ENCODE measurements at places on chromosomes 5 and 9.

DNA sequence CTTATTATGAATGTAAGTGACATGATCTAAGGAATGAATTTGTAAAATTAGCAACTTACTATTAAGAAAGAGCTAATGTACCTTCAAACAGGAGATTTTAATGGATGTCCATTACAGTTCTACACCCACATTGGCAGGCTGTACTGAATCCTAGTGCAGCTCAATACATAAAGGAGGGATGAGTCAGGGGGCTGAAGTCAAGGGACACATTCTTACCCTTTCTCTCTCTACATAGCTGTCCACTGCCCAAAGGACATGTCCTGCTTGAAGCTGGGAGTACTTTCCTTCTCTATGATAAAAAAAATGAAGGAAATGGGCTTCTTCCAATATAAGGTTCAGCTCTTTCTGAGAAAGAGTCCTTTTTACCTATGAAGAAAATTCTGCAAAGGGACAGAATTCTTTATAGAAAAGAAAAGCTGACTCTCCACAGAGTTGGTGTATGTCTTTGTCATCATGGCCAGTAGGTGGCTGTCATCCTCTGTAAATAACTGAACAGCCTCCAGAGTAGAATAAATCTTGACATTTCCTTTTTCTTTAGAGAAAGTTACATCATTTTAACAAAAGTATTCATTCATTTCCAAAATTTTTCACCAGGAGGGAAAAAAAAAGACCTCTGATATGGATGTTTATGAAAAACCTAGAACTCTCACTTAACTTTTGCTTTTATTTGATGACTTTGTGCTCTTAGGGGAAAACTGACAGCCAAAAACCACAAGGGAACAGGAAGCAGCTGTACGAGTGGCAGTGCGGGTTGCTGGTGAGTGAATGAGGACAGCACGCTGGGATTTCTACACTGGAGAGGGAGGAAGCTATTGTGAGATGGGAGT, 13.1 kb upstream of the IFNA14 start:
- no peak for DNase-seq

DNA sequence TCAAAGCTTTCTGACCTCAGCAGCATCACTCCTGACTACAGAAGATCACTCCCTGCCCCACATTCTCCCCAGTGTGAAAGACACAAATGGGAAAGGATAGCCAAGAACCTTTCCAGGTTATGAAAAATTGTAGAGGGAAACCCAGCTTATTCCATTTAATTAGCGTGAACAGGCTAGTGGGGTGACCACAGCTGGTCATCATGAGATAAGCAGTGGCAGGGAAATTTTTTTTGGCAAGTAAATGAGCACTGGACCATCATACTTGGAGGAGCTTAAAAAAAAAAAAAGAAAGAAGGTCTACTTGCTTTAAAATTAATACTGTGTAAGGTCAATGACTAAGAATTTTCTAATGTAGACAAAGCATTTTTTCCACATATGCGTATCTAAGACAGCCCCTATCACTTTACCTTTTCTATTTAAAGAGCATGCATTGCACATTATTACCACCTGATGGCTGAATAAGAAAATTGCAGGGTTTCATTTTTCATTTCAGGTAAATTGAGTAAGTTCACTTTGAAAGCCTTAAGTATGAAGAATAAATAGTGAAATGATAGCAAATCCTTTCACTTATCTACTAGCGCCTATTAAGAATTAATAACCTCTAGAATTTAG, 123.6 kb downstream of the ELAVL2 start:
- no peak for DNase-seq

DNA sequence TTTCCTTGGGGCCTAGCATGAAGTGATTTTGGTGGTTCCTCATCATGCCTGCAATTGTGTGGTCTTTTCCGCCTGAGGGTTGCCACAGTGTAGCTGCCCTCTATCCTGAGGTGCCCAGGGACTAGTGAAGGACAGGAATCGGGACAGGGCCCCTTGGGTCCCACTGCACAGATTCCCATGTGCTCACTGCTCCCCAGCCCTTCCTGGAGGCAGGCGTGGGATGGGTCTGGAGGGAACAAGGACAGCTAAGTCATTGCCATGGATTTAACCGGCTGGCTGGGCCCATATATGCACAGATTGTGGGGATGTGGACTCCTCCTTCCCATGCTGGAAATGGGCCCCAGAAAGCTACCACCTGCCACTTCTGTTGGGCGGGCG, 122.3 kb upstream of the PITX1 start:
- DNase-seq = no peak

- no peak for DNase-seq
These were observed 543.0 kb downstream of the MAT2B start for GRCh38 chr5:164048359-164048926.

GRCh38 chr5:140261403-140262171, 41.3 kb downstream of the PFDN1 start:
- no peak for DNase-seq

- DNase-seq = no peak
These were observed 515 bp upstream of the F2R start for GRCh38 chr5:76715486-76715735.

DNA sequence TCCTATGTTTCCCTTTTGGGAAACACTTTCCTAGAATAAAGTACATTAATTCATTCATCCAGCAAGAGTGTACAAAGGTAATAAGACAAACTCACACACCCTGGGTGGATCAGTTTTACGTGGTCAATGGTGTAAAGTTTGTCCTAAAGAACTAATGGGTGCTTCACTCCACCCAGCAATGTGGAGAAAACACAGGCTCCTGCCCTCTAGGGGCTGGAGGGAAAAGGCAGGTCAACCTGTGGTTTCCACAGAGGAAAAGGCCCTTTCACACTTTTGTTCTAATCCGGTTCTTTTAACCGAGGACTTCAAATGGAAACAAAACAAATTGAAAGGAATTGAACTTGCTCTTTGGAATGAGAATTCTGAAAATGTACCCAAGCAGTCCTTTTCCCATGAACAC, 80.9 kb upstream of the SPOCK1 start:
- peak; percentile 51 for DNase-seq

DNA sequence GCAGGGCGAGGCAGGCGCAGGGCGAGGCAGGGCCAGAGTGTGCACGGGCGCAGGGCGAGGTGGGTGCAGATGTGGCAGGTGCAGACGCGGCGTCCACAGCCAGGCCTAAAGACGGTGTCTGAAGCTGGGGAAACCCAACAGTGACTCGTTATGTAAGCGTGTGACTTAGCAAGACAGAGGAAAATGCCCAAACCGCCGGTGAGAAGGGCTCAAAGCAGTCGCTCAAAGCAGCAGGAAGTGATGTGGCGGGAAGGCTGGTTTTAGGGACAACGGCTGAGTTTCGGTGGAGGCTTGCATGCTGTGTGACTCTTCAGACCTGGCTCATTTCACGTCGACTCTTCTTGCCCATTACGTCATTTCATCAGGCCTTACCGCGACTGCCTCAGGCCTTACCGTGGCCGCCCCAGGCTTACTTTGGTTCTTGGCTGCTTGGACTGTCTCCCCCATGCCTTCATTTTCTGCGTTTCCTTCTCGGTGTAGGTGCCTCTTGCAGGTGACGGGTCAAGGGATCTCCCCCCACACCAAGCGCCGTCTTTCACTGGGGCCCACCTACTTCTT, 50.5 kb upstream of the EXOC3 start:
- DNase-seq = peak; percentile 63

DNA sequence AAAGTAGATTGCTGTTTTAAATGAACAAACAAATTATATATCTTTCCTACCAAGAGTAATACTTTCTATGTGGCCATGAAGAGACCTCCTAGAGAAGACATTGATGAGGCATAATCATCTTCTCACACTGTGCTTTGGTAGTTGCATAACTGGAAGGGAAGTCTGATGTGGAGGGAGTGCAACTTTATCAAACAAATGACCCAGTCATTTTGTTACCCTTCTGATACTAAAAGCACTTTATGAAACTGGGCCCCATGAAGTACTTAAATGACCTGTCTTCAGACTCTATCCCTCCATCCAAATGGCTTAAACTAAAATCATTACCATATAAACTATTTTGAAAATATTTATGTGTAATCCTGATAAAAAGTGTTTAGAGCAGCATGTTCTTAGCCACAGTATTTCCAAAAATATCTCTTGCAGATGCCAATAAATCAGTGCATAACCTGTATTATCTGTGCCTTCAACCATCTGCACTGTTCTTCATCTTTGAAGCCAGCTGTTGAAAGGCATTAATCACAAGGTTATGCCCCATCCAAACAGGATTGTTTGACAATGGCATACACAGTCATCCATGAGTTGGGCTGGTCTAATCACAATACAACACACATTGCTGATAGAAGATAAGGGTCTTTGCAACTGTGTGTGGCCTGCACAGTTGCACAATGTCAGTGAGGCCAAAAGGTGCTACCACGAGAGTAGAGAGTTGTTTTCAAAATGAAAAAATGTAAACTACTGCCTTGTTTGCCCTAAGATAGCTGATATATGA, 31.9 kb upstream of the MIER3 start:
- DNase-seq = no peak

- no peak for DNase-seq
These were observed 5.0 kb downstream of the MED7 start for GRCh38 chr5:157137691-157138090.

DNA sequence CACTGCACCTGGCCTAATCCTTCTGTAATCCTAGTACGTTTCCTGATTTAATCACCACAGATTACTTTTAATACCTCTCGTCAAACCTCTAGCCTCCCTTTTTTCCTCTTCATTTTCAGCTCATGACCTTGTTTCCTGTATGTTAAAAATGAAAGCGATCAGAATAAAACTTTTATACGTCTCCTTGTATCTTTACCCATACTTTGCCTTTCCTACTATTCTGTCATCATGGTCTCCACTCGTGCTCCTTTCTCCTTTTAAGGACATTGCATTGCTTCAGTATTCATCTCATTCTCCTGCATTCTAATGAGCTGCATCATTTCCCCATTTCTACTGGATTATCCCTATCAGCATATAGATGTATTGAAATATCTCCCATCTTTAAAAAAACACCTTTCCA, 8.5 kb downstream of the CDC42SE2 start:
- DNase-seq = no peak

DNA sequence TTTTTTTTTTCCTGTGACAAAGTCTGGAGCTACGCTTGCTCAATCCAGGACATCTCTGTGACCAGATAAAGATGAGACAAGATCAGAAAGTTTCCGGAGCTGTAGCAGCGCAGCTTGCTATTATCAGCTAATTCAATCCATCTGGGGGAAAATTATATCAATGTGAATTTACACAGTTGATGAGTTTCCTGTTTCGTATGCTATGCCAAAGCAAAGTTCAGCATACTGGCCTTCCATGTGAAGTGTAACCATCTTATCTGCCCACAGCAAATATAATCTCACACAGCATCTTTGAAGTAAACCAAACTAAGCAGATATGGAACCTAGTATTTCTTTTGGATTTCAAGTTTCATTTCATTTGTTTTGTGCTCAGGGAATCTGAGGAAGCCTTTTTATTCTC, 1767.7 kb downstream of the EFNA5 start:
- DNase-seq = no peak

DNA sequence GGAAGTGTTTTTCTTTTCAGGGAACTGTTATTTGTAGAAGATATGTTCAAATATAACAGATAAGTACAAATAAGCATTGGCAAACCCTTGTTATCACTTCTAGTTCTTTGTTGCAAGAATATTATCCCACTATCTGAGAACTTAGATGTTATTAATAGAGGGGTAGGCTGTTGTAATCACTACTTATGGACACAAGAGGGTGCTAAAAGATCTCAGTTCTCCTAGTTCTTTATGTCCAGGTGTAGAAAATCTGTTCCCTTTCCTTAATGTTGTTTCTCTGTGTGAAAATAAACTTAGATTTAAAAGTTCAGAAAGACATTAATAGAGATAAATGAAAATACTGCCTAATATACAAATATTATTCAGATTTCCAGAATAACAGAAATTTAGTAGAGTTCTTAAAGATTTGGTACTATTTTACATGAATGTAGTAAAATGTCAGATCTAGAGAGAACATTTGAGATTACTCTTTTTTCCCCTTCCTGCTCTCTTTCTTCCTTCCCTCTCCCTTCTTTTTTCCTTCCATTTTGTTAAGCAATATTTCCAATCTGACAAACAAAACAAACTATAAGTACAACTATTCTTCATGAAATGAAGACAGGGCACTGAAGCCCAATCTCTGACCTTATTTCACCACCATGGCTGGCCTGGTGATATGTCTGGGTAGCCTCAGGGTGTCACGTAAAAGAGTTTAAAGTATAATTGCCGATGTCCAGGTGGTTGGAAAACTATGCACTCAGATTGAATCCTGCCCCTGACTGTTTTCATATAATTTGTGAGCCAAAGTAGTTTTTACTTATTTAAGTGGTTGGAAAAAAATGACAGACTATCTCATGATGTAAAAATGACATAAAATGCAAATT, 43.6 kb upstream of the C5orf46 start:
- DNase-seq = no peak

GRCh38 chr9:85554349-85554748, 187.4 kb downstream of the AGTPBP1 start:
- DNase-seq = no peak

DNA sequence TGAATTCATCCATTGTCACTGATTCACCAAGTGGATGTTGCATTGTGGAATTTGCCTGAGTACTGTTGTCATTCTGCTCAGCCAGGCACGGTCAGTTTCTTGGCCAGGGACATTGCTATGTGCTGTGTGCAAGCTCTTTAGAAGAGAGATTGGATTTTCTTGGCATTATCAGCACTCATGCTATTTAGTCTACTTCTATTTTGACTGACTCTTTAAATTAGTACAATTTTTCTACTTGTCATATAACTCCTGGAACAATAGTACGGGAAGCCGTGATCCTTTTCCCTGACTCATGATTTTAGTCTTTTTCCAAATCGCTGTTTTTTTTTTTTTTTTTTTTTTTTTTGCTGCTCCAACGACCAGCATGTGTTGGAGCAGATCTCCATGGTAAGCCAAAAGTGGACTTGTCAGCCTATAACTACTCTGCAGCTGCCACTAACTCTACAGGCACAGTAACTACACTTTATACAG, 129.7 kb downstream of the CDC42SE2 start:
- no peak for DNase-seq

DNA sequence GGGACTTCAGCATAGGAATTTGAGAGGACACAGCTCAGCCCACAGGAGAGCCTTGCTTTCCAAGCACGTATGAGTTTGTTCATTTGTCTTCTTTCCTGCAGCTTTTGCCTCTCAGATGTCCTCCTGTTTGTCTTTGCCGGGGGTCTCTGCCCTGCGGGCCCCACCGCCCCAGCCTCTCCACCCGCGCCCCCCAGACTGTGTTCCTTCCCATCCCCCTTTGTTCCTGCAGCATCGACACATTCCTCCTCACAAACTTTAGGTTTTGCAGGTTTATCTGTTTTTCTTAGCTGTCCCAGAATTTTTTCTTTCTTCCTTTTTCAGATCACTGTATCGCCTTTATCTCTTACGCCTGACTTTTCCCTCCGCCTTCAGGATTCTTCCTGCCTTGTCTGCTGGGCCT, 18.9 kb downstream of the UBE2QL1 start:
- peak; percentile 41 for DNase-seq

GRCh38 chr5:171816666-171817065, 31.0 kb downstream of the SMIM23 start:
- DNase-seq = no peak

DNA sequence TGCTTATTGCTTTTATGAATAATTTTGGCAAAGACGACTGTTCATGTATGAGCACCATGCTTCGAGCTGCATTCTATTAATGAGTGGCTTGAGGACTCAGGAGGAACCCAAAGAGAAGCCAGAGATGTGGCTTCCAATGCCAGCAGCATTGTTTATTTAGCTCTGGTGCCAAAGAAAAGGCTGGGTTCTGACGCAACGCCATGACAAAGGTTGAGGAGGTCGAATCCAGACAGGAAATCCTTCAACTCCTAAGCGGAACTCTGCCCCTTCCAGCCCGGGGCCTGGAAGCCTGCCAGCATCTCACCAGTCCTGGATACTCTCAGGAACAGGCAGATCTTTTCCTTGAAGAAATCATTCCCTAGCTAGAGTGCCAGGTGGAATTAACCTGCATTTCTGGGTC, 104.4 kb downstream of the ARHGAP26 start:
- DNase-seq = no peak

- DNase-seq = peak; percentile 12
These were observed 31.5 kb downstream of the MACROH2A1 start for GRCh38 chr5:135367554-135367953.
